Ureter (tissue), 1 donor: ENCODE measurements at places on chromosomes 4 and X. TPM values are rescaled to one million over a fixed set of nuclear protein-coding genes. Genes with fewer than 3 reads are reported as not detected.
A peak's percentile ranks its signal among the peaks of the same experiment; 100 is the strongest.

GRCh38 chr4:153010146-153010545 is 74.0 kb downstream of the FHDC1 start:
- no peak for DNase-seq

GRCh38 chr4:25635501-25635900 is 20.1 kb upstream of the SLC34A2 start:
- DNase-seq = no peak

- no peak for DNase-seq
Observed at GRCh38 chr4:1172228-1172851, at the start of gene SPON2. TSS of gene SPON2 (minus strand) at chr4:1172583.

GRCh38 chrX:154592505-154592904 is 7.6 kb downstream of the CTAG1A start:
- DNase-seq = no peak

- no peak for DNase-seq
Observed at GRCh38 chr4:99610605-99611175, 36.1 kb downstream of the MTTP start.

GRCh38 chr4:44861756-44862155 is 135.4 kb upstream of the GNPDA2 start:
- no peak for DNase-seq

DNA sequence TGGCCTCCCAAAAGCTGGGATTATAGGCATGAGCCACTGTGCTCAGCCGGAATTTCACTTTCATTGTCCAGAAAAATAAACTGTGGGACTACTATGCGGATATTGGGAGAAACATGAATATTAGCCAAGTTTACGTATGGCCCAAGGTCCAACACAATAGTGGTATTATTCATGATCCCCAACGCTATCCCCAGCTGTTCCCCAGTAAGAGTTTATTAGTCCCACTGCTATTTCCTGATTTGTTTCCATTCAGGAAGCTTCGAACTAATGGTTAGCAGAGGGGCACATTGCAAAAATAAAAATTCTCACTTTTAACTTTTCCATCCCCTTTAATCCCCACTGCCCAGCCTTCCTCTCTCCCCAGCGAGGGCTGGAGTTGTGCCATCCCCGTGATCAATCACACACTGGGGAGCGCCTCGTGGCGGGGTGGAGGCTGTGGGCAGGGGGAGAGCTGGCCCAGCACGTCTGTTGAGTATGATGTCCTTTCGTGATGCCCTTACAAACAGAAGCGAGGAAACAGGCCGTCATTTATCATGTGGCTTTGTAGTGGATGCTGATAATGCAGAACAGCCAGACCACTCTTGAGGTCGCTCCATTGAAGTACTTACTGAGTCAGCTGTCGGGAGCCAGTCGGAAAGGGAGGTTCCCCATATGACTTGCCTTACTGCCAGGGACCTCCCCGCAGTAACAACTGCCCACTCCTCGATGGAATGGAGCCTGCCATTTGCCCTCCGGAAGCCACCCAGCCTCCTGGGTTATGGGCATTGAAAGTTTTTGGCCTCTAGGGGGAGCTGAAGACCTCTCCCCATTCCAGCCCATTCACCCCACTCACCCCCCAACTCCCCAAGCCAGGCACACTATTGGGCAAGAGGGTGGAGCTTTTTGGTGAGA is 117.0 kb downstream of the KDR start:
- DNase-seq = no peak

GRCh38 chrX:80667967-80668366 is 141.7 kb downstream of the BRWD3 start:
- no peak for DNase-seq

SPARCL1 gene
- total RNA-seq = 400 TPM

DNA sequence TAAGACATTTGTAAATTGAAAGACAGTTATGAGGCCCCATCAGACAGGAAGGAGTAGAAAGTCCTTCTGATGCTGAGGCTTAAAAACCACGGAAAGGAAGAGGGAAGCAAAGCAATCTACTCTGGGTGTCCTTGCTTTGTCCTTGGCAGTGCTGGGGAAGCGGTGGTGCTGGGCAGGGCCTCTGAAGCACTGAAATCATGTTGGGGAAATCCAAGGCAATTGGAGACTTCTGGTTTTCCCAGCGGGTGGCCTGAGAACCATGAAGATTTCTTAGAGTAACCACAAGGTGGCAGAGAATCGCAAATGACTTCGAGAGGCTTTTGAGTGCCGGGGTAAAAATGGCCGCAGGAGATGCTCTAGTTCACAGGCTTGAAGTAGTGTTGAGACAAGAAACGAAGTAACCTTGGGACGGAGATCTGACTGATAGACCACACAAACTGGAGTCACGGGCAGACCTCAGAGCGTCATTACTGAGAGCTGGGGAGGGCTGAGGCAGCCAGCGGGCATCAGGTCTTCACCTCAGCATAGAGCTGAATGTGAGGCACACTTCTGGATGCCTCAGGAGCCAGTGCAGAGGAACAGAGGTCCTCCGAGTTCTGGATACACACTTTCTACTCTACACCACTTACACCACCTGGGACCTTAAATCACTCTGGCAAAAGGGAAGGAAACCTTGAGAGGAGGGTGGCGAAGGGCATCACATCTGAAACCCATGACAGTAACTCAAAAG is 130.7 kb upstream of the GPRIN3 start:
- DNase-seq = peak; percentile 50

DNA sequence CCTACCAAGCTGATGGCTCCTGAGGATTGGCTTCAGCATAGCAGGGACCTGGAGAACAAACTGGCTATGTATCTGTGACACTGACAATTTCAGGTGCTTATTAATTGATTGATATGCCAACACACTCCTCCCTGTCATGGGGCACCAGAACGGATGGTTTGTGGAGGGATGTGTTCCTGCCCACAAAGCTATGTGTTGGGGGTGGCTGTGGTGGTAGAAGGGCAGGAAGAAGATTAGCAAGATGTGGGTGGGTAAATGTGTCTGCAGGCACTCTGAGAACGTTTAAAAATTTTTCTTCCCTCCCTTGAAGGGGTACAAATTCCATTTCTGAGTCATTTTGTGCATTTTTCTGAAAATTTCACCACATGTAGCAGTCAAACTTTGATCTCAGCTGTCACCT is 55.0 kb upstream of the SCML1 start:
- DNase-seq = no peak

CENPVL3 gene
- total RNA-seq = not detected

- DNase-seq = no peak
Observed at GRCh38 chr4:18106620-18107019, 85.1 kb upstream of the LCORL start.

NEXMIF gene
- total RNA-seq = 2.4 TPM

DNA sequence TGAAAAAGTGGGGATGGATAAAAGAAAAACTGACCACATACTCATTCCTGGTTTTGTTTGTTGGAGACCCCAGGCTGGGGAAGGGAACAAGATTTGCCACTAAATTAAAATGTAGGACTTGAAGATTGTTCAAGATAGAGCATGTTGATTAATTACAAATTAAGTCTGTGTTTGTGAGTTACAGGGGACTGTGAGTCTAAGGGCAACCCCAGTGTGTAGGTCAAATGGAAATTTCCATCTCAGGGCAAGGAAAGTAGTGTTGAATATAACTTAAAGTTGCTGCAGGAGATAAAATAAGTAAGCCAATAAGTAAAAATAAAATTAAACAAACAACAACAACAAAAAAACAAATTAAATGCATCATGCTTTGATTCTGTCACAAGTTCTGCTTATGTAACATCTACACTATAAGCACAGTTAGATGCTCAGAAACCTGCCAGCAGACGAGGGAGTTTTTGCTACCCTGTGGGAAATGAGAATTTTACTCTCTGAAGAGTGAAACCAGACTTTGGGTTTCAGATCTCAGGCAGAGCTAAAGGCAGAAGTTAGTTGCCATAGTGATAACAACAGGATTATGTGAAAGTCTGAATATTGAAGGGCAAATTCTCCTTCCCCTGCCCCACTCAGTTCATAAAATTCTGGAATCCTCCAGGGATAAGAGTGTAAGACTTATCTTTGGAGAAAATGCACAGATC is 352.3 kb downstream of the GRXCR1 start:
- DNase-seq = no peak

FATE1 gene
- not detected for total RNA-seq

- DNase-seq = no peak
Observed at GRCh38 chr4:75598390-75598789, 31.9 kb downstream of the CDKL2 start.

PARM1 gene
- total RNA-seq = 134 TPM

DNA sequence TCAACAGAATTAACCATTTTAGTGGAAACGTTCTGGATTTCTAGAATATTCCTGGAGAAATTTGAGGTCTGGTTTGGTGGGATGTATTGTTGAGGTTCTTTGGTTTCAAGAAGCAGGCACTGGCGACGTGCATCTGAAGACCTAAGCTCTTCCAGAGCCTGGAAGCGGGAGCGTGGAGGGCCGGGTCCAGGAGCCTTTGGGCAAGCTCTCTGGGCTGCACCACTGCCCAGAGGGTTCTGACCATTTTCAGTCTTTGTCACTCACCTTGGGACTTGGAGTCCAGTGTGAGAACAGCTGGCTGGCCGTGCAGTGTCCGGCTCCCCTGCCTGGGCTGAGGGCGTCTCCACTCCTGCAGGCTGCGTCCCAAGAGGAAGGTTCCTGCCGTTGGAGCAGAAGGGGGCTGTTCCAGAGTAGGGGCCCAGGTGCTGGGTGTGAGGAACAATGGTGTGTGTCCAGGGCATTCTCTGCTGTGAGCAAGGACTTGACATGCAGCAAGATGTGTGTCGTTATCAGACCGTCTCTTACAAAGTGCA is 24.0 kb downstream of the PIGG start:
- DNase-seq = no peak

DNA sequence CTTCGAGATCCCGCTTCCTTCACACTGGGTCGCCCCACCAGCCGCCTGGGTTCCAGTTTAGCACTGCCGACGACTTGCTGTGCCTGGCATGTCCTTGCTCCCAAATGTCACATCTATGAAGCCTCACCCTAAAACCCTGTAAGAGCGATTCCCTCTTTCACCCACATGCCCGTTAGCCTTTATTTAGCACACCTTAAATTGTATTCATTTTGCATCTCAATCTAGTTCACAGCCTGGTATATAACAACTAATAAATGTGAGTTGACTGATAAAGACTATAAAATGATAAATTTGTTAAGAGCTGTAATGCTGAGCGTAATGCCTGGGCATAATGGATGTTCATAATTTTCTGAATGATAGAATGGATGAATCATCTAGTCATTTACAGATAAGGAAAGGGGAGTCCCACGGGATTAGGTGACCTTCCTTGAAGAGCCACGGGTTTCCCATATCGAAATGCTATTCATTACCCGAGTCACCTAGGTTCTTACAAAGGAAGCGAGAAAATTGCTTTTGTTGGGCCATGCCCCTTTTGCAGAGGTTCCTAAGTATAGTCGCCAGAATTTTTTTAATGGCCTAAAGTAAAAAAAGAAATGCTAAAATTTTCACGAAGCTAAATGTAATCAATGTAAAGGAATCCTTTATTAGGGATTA is 1.1 kb upstream of the AP1S2 start:
- no peak for DNase-seq

PDGFC gene
- 13.8 TPM for total RNA-seq
